Activated CD4-positive, alpha-beta T cell treated with anti-CD3 and anti-CD28 coated beads, Interleukin-2, amount 10 ng/mL, durations not matched to agents 7 days and 5 days (primary cell): ENCODE measurements at places on chromosomes 7 and 10. TPM values are rescaled to one million over a fixed set of nuclear protein-coding genes. Genes with fewer than 3 reads are reported as not detected.

DNA sequence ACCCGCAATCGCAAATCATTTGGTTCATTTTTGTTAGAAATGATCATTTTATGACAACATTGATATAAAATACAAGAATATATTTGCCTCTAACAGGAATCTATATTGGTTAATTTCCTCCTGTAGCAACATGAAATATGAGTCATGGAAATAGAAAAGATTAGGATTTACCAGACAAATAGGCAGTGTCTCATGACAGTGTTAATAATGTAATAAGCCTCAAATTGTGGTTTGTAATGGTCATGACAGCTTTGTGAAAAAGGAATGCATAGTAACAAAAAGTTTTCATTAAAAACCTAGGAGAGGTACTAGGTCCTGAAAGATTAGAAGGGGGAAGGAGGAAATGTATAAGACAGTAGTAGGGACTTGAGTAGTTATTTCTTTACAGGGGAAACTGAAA lies 7.9 kb upstream of the SLK start:
- H3K36me3 ChIP-seq: no peaks in the 10 kb centered on the region
- no peaks in the 10 kb centered on the region for H3K4me1 ChIP-seq
- peaks cover 29% of the 10 kb centered on the region for H3K27me3 ChIP-seq
- H3K4me3 ChIP-seq: no peak overlapping the region
- no peak for DNase-seq

DNA sequence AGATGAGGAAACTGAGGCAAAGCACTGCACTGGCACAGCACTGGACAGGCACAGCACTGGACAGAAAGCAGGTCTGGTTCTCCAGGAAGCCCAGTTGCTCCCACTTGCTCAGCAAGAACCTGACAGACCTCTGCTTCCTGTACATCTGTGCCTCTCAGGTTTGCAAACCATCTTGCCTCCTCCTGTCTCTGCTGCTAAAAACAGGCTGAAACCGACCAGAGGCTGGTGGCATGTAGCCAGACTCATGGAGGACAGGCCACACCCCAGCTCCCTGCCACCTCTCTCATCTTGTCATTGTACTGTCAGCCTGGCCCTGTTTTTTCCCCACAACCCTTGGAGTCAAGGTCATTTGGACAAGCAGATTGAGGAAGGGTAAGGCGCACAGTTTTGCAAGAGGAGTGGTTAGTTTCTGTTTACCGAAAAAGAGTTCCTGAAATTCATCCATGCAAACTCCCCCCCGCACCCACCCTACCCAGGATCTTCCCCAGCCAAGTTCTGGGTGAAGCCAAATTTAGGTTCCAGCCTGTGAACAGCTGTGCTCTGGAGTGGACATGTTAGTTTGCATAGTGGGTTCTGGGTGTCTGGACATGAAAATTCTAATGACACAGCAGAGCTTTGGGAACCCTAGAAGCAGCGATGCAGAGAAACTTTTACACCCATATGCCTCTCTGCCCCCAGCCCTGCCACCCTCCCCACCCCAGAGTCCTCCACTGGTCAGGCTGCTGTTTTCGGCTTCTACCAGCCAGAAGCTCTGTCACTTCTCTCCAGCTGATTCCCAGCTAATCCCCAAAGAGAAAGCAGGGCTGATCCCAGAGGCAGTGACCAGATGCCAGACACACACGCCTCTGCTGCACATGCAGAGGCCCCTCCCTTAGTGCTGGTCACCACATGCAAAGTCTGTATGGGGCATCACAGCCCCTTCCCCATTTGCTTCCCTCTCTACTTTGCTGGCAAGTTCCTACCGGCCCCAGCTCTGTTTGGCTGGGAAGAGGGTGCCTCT lies 8.5 kb upstream of the C10orf105 start:
- H3K27me3 ChIP-seq: no peaks in the 10 kb centered on the region
- DNase-seq: peak; percentile 80
- H3K4me3 ChIP-seq: peak overlapping the region; percentile 55

GRCh38 chr10:1295756-1296480 lies 239.7 kb downstream of the WDR37 start:
- H3K27ac ChIP-seq: no peak overlapping the region
- H3K27me3 ChIP-seq: peaks cover 20% of the 10 kb centered on the region
- peaks cover 9% of the 10 kb centered on the region for H3K4me1 ChIP-seq
- H3K4me3 ChIP-seq: no peak overlapping the region
- DNase-seq: no peak
- H3K36me3 ChIP-seq: no peaks in the 10 kb centered on the region

- DNase-seq: no peak
- H3K4me3 ChIP-seq: no peak overlapping the region
- no peak overlapping the region for H3K27ac ChIP-seq
- H3K27me3 ChIP-seq: no peaks in the 10 kb centered on the region
Observed at GRCh38 chr7:139583826-139584553, 60.5 kb downstream of the CLEC2L start.

Gene SPDYE11
- total RNA-seq: not detected

Gene FBXW4
- total RNA-seq: 40.7 TPM

Gene EMX2
- total RNA-seq: not detected
